ENCODE measurements at places on chromosomes 2 and 18.

- no peak for DNase-seq
Observed at GRCh38 chr2:56287508-56287907, 103.7 kb downstream of the CCDC85A start.

GRCh38 chr18:46755315-46756024 lies 1.4 kb downstream of the ST8SIA5 start:
- peak; percentile 24 for DNase-seq

GRCh38 chr2:219765231-219765911 lies 137.9 kb downstream of the SLC4A3 start:
- DNase-seq: no peak

DNA sequence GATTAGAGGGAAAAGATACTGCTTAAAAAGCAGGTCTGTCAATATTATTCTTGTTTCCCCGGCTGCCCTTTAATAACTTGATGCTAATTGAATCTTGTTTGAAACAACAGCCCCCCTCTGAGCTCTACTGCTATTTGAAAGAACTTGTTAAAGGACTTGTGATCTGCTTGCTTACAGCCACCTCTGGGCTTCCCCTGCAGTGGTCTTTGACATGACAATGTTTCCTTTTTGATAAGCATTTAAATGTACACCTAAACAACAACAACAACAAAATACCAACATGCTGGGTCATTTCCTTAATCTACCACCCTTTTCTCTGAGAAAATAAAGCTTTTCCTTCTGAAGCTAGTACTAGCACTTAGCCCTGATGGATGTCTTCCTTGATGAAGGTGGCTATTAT lies 3.9 kb downstream of the HOXD1 start:
- peak; percentile 54 for DNase-seq

DNA sequence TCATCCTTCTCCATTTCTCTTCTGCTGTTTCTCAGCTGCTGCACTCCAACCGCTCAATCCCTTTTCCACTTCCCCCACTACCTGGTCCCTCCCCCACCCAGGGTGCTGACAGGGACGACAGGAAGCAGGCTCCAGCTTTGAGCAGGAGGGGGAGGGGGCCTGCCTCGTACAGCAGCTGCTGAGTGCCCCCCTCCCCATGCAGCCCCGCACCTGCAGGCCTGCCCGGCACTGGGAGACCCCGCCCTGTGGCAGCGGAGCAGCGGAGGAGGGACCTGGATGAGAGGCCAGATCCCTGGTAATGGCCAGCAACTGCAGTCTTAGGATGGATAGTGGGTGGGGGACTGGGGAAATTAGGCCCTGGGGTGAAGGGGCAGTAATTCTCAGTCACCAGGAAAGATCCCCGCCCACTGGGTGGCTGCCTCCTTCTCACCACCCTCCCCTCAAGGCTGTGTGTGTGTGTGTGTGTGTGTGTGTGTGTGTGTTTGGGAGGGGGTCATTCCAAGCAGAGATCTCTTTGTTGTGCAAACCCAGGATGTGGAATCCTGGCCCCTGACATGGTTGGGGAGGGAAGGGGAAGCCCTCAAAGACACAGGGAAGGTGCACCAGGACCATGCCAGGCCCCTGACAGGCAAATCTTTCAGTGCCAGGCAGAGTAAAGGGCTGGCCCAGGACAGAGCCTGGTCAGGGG lies 6.8 kb upstream of the CRYBA2 start:
- DNase-seq: no peak

DNA sequence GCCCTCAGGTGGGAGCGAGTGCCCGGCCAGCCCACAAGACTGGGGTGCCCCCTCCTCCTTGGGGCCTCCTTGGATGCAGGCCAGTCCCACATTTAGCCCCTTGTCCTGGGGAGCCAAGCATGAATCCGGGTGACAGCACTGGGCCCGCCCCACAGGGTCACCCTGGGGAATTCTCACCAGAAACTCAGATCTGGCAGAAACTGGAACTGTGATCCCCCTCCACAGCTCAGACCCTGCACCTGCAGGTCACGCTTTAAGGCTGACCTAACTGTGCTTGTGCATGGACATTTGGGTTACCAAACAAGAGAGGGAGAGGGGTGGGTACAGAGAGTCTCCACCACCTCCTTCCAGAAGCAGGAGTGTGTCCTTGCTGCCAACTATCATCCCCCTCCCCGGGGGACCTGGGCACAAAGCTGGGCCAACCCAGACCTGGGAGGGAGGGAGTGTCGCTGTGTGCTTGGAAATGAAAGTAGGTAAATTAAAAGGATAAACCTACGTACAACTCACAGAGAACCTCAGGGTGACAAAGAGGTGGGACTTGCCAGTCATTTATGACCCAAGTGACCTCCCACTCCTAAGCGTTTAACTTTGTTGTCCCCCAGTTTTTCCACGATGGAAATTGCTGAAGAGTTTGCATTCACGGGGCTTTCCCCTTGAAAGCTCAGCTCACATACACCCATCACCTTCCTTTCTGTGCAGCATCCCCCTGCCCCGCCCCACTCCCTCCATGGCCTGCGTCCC lies 9.1 kb downstream of the ITM2C start:
- DNase-seq: no peak

GRCh38 chr2:175449616-175450015 lies 268.1 kb upstream of the ATP5MC3 start:
- DNase-seq: no peak

DNA sequence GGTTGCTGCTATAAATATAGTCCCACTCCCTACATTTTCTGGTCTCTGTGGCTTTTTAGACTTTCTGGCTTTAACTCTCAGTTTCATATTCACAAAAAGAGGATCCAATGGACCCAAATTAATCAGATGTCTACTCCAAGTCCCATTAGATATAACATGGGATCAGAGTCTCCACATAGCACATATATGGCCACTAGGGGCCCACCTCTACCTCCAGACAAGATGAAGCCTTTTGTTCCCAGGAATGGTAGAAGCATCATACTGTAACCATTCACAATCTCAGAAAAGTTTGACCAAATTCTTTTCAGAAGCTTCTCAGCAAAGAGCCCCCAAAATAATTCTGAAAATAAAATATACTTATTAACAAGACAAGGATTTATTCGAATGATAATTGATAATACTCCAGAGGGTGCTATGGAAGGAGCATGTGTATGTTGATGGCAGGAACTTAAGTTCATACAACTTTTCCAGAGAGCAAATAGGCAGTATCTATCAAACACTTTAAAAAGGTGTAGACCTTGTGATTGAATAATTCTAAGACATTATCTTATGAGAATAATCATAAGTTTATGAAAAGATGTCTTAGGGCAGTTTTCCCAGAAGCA lies 382.3 kb upstream of the CRIM1 start:
- DNase-seq: peak; percentile 63

DNA sequence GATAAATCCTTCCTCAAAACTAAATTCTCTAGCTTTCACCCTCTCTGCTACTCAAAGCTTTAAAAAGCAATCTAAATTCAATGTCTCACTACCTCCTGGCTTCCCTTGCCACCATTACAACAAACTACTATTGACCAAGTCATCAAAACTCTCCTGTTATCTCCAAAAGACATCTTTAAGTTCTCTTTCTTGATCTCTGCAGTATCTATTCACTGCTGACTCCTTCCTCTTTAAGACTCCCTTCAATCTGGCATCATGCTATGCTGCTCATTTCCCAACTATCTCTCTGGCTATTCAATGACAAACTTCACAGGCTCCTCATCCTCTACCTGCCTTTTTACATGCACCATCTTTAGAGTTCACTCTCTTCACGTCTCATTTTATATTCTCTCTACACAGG lies 5.9 kb downstream of the PPP3R1 start:
- DNase-seq: no peak

DNA sequence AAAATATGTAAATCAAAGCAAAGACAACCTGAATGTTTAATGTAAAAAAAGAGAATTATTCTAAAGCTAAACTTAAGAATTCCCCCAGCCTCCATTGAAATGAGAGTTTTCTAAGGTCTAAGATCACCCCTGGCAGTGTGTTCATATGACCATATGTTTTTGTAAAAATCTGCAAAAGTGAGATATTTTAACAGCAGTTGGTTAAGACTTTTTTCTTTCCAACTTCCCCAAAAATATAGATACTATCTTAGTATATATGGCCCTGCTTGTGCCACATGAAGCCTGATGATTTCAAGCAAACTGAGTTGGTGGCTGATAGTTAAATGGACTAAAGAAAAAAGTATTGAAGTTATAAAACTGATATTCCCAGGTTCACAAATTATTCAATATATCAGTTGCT lies 35.4 kb downstream of the ZNF804A start:
- DNase-seq: no peak

DNA sequence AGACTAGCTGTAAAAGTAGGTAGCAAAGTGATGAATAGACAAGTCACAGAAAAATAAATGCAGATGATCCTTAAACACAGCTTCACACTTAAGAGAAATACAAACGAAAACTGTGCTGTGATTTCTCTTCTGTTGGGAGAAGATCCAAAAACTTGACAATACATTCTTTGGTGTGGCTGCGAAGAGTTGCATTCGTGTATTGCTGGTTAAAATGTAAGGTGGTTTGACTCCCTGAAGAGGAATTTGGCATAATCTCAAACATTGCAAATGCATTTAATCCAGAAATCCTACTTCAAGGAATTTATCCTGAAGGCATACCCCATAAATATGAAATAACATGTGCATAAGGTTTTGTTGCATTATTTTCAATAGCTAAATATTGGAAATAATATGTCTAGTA lies 7.1 kb downstream of the CCNYL1 start:
- peak; percentile 17 for DNase-seq

GRCh38 chr2:172394002-172394401 lies 33.4 kb upstream of the ITGA6 start:
- DNase-seq: peak; percentile 20

All from pons (tissue), 1 donor.